ENCODE measurements at places on chromosomes 12 and 14.

GRCh38 chr14:54758041-54758440 is 144.6 kb downstream of the GCH1 start:
- DNase-seq = no peak

GRCh38 chr12:115223991-115224390 is 540.0 kb upstream of the TBX3 start:
- DNase-seq = no peak

DNA sequence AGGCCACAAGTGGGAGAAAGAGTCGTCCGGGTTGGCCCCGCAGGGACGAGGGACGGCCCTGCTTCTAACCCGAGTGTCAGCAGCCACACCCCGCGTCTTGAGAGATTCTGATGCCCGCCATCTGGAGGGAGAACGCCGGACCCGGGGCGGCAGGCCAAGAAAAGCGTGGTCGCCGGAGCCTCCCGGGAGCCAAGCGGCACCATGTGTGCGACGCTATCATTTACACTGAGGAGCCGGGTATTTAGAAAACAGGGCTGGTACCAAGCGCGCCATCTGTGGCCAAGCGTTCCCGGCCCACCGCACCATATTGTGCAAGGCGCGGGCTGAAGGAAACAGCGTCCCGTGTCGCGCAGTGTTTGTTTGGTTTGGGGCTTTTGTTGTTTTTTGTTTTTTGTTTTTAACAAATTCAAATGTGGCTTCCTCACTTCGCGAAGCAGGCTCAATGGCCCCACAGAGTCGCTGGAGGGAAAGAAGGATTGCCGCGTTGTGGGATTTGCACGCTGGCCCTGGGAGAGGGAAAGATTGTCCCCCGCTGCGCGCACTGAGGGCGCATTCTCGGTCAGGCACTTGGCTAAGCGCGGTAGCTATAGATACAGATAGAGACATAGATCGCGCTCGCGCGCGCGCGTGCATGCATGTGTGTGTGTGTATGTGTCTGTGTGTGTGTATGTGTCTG is 153.8 kb downstream of the BCL11B start:
- no peak for DNase-seq

DNA sequence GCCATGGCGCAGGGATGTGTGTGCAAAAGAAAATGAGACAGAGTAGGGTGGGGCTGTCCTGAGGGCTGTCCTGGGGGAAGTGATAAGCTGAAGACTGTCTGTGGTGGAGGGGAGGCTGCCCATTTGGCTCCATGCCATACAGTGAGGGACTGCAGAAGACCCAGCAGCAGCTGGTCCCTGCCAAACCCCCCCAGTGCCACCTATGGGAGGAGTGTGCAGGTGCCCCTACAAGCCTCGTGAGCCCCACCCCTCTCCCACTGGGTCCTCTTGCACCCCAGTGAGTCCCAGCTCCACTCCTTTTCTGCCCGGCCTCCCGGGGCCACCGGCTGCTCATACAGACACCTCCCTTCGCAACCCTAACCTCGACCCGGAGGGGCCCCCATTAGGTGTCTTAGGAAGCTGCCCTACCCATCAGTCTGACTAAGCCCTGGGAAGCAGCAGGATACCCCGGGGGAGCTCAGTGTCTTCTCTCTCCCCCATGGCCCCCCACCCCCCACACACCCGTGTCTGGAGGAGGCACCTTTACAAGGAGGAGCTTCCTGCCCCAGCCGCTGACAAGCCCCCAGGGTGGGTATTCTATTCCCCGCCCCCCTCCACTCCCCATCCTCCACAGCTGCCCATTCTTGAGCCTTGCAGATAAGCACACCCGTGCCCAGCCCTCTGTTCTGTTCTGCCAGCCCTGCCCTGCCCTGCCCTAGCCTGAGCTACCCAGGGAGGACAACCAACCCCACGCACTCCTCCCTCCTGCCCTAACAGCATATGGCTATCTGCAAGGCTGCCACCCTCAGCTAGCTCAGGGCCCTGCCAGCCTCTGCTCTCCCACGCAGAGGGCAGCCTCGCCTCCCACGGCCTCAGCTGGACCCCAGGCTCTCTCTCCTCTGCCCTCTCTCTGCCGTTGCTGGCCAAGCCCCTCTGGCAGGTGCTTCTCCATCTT is 41.9 kb downstream of the SLC6A12 start:
- no peak for DNase-seq

- DNase-seq = no peak
Observed at GRCh38 chr12:96041181-96041580, 5.8 kb upstream of the LTA4H start.

DNA sequence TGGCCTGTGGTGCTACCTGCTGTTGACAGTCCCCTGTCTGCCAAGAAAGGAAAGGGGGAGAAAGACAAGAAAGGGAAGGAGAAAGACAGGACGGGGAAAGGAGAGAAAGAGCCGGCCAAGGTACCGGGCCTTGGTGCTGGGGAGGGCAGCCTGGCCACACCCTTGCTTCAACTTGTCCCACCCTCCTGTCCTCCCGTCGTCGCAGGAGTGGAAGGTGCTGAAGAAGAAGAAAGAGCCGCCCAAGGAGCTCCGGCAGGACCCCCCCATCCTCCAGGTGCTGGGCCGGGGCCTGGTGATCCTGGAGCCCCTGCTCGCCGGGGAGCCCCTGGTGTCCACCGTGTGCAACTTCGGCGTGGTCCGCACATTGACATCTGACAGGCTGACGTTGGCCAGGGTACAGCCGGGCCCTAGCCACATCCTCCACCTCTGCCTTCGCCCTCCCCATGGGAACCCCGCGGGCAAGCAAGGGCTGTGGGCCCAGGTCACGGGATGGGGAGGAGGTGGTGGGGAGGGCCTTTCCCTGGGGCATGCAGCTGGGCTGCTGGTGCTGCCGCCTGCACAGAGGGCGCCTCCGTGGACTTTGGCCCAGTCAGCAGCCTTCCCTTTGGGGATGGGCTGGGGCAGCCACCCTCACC is 2.9 kb upstream of the B3GNT4 start:
- DNase-seq = no peak

GRCh38 chr12:12019881-12020280 is 50.9 kb upstream of the BCL2L14 start:
- no peak for DNase-seq

DNA sequence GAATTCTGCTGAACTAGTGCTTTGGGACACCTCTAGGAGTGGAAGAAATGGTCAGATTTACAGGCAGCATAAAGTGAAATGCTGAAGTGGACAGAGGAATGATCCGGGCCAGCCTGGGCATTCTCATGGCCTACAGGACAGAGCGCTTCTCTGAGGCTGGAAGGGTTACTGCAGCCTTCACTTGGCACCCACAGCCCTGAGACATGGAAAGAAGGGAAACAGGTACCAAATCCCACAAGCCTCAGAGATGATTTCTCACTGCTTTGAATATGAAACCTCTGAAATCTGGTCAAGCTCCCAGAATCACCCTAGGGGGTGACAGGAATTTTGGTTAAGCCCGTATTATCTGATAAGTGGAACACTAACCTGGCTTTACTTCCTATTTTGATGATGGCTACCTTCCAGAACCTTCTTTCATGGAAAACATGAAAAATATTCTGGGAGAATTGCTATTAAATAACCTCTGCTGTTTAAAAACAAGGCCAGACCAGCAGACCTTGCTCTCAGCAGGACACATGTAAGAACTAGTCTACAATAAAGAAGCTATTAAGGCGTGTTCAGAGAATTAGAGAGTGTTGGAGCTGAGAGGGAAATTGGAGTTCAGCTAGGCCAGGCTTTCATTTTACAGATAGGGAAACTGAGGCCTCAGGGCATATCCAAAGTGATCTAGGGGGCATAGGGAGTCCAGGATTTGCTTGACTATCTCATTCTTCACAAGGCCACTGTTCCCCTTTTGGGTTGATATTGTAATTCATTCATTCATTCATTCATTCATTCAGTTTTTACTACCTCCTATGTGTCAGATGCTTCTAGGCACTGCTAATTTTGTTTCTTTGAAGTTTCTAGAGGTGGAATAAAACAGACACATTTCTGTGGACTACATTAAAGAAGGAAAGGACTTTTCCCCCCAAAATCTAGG is 281.5 kb downstream of the ZFP36L1 start:
- no peak for DNase-seq

DNA sequence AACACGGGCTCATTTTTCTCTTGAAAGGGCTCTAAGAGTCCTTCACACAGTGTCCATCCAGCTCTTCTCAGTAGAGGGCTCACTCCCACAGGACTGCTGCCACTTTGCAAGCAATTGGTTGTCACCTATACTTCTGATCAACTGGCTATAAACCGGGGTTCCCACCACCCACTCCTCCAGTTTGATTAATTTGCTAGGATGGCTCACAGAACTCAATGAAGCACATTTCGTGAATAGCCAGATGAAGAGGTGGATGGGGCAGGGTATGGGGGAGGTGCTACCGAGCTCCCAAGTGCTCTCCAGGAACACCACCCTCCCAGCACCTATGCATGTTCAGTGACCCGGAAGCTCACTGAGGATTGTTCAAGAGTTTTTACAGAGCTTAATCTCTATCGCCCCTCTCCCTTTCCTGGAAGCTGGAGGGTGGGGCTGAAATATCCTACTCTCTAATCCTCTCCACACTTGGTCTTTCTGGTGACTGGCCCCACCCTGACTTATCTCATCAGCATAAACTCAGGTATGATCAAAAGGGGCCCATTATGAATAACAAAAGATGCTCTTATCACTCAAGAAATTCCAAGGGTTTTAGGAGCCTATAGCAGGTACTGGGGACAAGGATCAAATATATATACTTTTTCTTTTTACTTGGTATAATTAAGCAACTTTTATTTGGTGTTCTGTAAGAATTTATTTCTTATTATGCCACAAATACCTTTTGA is 13.9 kb upstream of the EGLN3 start:
- DNase-seq = no peak

DNA sequence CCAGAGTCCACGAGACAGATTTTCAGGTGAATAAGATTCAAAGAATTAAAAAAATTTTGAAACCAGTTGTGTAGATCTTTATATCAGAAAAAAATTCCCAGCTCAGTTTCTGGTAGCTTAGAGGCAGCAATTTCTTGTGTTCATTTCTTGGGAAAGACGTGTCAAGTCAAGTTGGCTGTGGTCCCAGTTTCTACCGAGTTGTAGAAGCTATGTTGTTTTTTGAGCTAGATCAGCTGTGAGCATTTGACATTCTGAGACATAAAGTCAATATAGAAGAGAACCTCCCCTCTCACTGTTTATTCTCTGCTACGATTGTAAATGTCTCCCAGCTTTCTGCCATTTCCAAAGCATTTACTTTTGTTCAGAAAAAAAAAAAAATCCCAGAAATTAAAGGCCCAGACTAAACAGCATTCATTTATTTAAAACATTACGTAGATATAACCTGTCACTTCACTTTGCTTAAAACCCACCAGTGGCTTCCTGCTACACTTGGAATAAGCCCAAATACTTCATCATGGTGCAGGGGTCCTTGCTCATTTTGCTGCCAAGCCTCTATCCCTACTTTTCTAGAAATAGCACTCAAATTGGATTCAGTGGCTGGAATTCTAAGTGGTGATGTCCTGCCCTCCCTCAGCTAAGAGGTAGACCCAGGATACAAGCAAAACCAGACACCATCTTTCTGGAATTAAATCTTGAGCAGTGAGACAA is 20.6 kb upstream of the PYGL start:
- no peak for DNase-seq

DNA sequence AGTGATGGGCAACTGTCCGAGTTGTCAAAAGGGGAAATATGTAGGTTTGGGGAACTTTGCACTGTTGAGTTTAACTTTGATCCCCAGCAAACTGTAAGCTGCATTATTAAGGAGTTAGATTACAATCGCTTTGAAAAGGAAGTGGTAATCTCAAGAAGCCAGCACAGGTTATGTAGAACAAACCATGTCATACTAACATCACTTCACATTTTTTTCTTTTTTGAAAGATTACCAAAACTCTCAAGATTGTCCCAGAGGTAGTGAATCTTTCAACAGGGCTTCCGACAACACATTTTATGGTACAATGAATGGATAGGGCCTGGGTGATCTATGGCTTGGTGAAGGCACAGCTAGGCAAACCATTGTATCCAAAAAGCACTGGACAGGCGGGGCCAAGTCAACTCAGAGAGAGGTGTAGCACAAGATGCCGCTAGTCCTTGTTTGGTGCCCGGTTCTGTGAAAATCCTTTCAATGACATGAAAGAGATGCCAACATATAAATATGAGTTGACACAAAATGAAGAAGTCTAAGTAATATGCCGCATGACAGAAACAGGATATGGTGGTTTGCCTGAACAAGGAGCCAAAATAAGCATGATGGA is 24.3 kb upstream of the PARP11 start:
- DNase-seq = no peak

DNA sequence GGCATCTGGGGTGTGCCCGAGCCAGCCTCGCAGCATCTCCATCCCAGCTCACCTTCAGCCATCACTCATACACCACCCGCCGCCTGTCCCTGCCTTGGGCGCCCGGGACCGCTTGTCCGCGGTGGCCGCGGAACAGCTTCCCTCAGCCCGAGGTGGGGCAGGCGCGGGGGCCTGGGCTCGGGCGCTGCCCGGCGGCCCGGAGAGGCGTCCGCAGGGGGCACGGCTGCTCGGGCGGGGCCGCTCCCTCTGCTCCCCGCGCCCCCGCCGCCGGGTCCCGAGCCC is 430 bp downstream of the SLC41A2 start:
- peak; percentile 13 for DNase-seq

DNA sequence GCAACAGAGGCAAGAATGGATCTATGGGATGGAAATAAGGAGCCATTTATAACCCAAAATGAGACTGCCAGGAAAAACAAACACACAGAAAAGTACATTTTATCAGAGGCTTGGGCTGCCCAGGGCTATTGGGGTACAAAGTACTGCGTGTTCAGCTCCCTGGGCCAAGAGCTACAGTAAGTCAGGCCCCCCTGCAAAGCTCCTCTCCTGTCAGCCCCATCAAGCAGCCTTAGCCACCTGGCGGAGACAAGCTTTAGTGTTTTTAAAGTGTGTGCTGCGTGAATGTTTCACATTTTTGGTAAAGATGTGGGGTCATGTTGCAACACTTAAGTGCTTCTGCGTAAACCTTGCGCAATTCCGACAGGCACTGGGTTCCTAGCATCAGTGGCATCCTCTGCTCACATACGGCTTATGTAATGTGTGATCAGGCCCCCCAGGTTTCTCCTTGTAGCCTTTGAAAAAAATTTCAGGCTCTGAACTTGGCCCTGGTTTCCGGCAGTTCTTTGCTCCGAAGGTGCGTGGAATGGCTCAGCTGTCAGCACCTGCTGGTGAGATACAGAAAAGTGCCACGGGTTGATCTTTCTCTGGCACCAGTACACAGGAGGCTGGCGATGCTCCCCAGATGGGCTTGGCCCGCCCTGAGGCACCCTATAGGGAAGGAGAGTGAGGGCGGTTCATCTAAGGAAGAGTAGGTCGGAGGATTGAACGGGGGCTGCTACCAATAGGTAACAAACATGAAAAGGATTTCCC is 198.7 kb upstream of the EEA1 start:
- DNase-seq = no peak

- DNase-seq = no peak
Observed at GRCh38 chr12:89343127-89343526, 9.2 kb downstream of the DUSP6 start.

- no peak for DNase-seq
Observed at GRCh38 chr12:54217774-54218241, 29.0 kb upstream of the SMUG1 start.

GRCh38 chr14:59507752-59508103 is 23.4 kb downstream of the JKAMP start:
- no peak for DNase-seq

DNA sequence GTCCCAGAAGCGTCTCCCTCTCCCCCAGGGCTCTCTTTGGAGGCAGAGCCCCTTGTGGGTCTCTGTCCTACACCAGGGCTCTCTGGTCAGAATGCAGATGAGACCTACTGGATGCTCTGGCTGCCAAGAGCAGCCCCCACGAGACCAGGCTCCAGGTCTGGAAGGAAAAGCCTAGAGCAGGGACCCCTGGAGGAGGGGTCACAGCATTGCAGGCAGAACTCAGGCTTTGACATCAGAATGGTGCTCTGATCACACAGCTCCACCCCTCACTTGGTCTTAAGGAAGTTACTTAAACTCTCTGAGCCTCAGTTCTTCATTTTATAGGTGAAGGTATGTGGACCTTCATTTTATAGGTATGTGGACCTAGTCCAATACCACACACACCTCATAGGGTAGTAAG is 83.1 kb downstream of the ARL6IP4 start:
- DNase-seq = no peak
